ENCODE measurements at places on chromosomes 12 and 14.
A peak's percentile ranks its signal among the peaks of the same experiment; 100 is the strongest.

GRCh38 chr14:93054006-93054405, 61.7 kb downstream of the ITPK1 start:
- no peak for DNase-seq

- DNase-seq: no peak
Measured at GRCh38 chr14:59836116-59836515, 34.5 kb downstream of the RTN1 start.

DNA sequence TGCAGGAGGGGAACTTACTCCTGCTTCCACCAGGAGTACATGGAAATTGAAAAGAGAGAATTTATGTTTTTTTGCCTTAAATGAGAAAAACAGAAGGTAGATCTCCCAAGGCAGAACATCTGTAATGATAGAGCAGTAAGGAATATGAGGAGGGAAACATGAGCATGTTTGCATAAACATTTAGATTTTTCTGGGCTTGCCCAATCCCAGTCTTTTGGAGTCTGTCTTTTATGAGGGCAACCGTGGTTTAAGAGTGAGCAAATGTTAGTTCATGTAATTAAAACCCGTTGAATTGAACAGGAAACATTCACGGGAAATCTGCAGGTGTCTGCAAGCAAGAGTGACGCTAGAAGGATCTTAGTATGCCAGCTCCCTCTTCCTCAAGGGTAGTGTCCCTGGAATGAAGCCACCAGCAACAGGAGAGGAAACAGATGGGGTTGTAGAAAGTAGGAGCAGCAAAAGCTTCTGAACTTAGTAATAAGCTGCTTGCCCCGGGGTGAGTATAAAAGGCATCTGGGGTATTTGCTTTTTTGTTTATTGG, 79.3 kb downstream of the ARF6 start:
- DNase-seq: peak; percentile 32

GRCh38 chr12:124909831-124910560, 4.5 kb downstream of the UBC start:
- DNase-seq: no peak

DNA sequence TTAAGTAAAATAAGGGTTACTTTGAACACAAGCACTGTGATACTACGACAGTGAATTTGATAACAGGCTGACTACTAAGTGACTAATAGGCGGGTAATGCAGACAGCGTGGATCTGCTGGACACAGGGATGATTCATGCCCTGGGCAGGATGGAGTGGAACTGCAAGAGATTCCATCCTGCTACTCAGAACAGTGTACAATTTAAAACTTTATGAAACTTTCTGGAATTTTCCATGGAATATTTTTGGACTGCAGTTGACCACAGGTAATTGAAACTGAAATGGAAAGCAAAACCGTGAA, 46.0 kb downstream of the YEATS4 start:
- DNase-seq: no peak

DNA sequence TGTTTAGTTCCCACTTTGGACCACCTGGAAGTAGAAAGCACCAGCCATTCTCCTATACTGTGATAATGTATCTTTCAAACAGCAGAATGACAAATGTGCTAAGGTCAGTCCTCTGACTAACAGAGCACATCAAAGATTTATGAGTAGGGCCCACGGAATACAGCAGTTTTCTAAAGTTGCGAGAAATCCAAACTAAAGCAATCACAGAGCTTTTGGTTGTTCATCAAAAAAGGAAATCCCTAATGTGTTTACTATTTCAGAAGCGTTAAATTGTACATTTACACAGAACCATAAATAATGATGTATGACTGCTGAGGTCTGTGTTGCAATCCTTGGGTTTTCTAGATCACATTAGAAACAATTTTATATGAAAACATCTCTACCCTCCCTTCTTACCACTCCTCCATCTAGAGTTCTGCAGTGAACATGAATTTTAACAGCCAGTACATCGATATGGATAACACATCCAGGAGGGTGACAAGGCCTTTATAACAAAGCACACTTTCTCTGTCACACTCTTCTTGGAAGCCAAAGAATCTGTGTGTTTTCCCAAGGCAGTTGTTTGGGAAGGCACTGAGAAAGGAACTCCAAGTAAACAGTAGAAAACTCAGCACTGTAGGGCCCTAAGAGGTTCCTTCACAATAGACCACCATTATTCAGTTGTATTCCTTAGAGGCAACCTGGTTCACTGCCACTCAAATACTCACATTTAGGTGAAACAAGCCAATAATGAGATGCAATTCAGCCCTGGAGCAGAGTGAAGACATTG, 7.3 kb downstream of the KITLG start:
- no peak for DNase-seq

GRCh38 chr12:8519171-8519570, 5.9 kb downstream of the CLEC4D start:
- DNase-seq: no peak

GRCh38 chr14:68585690-68586089, 207.2 kb downstream of the ZFP36L1 start:
- no peak for DNase-seq

DNA sequence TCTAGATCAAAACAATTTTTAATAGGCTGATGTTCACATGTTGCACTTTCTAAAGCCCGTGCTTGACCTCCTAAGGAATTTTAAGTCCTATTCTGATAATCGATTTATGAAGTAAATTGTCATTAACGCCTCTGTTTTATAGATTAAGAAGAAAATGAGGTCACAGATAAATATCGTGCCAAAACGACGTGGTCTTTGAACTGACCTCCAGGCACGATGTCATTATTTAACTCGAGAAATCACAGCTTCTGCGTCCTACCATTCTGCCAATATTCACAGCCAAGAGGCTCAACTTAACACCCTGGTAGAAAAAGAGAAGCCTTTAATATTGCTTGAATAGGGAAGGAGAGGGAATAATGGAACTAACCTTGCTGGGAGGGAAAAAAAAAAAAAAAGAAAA, 888 bp upstream of the EEA1 start:
- no peak for DNase-seq

- no peak for DNase-seq
Measured at GRCh38 chr12:41034686-41035085, 153.4 kb upstream of the PDZRN4 start.

- DNase-seq: peak; percentile 10
Measured at GRCh38 chr12:48744251-48745008, 27.9 kb upstream of the CCNT1 start.

DNA sequence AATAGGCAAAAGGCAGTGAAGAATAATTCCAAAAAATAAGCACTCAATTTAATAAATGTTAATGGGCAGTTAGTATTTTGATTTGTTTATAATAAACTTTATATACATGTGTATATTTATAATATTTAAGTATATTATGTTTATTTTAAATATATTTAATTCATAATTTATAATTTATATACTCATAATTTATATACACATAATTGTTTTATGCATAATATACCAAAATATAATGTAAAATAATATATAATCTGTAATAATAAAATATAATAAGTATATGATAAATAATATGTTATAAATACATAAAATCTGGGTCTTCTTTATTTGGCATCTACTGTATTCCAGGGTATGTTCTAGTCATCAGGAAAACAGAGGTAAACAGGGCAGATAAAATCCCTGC, 100.2 kb upstream of the ARID2 start:
- DNase-seq: no peak

DNA sequence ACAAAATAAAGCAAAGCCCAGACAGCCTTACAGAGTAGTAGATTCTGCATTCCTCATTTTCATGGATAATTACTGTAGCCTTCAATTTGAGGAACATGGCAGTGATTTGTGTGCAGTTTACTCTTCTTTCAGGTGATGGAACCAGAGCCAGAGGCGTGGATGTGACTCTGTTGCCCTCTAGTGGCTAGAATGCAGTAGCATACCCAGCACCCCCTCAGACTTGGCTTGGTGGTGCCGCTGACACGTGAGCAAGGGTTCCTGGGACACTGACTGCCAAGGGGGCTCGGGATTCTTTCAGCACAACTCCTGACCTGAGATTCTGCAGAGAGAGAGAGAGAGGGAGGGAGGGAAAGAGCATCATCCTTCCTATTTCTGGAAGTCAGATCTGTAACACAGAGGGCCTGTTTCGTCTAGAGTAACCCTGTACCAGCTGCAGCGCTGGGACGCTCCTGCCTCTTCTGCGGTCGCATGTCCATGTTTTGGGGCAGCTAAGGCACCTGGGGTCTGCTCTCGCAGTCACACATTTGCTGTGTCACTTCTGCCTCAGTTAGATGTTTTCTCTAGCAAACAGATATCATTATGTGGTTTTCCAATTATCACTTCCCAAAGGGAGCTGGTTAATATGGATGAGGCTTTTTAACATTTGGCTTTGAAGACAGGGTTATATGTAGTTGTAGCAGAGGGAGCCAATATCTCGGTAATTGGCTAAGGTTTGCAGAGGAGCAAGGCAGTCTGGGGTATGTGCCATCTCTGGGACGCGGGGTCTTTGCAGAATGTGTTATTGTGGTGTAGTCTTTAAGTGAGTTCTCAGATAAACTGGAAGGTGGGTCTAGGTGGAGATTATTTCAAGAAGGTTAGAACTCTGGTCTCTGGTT, 428.1 kb downstream of the NRXN3 start:
- DNase-seq: peak; percentile 65

GRCh38 chr12:83850531-83850930, 1062.1 kb downstream of the SLC6A15 start:
- no peak for DNase-seq

GRCh38 chr12:18054925-18055619, 34.9 kb downstream of the RERGL start:
- no peak for DNase-seq

- no peak for DNase-seq
Measured at GRCh38 chr12:8493084-8493483, 20.2 kb upstream of the CLEC4D start.

Measured in NCI-H345 (cell line).